ENCODE measurements at places on chromosomes 5 and 9. TPM values are rescaled to one million over a fixed set of nuclear protein-coding genes. Genes with fewer than 3 reads are reported as not detected.

The IRX2 gene
- 6.0 TPM for total RNA-seq

DNA sequence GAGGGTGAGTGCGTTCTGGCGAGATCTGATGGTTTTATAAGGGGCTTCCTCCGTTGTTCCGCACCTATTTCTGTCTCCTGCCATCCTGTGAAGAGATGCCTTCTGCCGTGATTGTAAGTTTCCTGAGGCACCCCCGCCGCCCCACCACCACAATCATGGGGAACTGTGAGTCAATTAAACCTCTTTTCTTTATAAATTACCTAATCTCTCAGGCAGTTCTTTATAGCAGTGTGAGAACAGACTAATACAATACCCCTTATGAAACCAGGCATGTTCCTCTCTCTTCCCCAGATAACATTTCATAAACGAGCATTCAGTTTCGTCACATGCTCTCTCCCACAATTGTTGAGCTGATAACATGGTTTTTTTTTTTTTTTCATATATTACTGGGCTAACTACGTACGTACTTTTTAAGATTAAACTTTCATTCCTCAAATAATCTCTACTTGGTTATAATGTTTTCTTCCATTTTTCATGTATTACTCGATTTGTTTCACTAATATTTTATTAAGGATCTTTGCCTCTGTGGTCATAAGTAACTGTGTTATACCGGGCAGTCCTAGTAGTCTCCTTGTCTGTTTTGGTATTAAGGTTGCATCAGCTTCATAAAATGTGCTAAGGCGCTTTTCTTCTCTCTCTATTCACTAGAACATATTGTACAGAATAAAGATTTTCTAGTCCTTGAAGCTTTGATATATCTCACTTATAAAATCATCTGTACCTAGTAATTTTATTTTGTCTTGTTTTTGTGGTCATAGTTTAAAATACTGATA lies 64.9 kb upstream of the MVB12B start:
- H3K36me3 ChIP-seq = no peaks in the 10 kb centered on the region
- H3K27me3 ChIP-seq = peaks cover 24% of the 10 kb centered on the region
- DNase-seq = no peak
- H3K4me1 ChIP-seq = peaks cover 3% of the 10 kb centered on the region
- no peak overlapping the region for H3K27ac ChIP-seq
- H3K4me3 ChIP-seq = no peak overlapping the region

- no peaks in the 10 kb centered on the region for H3K36me3 ChIP-seq
- no peak overlapping the region for H3K27ac ChIP-seq
- H3K4me1 ChIP-seq = peaks cover 17% of the 10 kb centered on the region
- no peak overlapping the region for H3K4me3 ChIP-seq
- H3K27me3 ChIP-seq = no peaks in the 10 kb centered on the region
Observed at GRCh38 chr5:38369692-38370091, 111.3 kb downstream of the EGFLAM start.

- no peaks in the 10 kb centered on the region for H3K27me3 ChIP-seq
- H3K27ac ChIP-seq = no peak overlapping the region
- no peak overlapping the region for H3K4me3 ChIP-seq
- H3K36me3 ChIP-seq = peaks cover 4% of the 10 kb centered on the region
- H3K4me1 ChIP-seq = no peaks in the 10 kb centered on the region
- DNase-seq = no peak
Observed at GRCh38 chr5:78779771-78780616, 131.4 kb upstream of the LHFPL2 start.

- H3K27ac ChIP-seq = no peak overlapping the region
- peaks cover 34% of the 10 kb centered on the region for H3K4me1 ChIP-seq
- H3K36me3 ChIP-seq = no peaks in the 10 kb centered on the region
Observed at GRCh38 chr9:86859056-86859455, 88.2 kb downstream of the GAS1 start.

DNA sequence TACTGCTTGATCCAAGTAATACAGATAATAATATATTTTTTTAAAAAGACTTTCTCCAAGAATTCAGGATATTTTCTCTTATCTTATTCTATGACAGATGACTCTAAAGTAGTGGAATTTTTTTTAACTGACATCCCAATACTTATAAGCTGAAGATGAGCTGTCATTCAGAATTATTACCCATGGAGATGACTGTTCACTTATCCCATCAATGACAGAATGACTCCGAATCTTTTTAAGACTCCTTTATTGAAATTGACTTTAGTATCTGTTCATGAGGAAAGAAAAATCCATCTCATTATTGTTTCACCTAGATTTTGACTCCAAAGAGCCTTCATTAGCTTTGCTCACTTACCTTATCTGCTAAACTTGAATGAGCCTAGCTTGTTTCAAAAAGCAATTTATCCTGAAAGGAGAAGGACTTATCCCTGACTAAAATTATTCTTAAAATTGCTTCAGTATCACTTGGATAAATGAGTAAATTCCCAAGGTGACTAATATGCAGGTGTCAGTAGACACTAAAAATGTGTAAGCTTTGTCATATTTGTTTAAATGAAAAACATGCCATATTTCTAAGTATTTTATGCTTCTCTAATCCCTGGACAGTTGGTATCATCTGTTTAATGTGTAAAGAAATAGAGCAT lies 146.9 kb downstream of the PLCXD3 start:
- no peak for DNase-seq
- no peak overlapping the region for H3K27ac ChIP-seq
- no peaks in the 10 kb centered on the region for H3K4me1 ChIP-seq
- H3K4me3 ChIP-seq = no peak overlapping the region
- no peaks in the 10 kb centered on the region for H3K36me3 ChIP-seq

DNA sequence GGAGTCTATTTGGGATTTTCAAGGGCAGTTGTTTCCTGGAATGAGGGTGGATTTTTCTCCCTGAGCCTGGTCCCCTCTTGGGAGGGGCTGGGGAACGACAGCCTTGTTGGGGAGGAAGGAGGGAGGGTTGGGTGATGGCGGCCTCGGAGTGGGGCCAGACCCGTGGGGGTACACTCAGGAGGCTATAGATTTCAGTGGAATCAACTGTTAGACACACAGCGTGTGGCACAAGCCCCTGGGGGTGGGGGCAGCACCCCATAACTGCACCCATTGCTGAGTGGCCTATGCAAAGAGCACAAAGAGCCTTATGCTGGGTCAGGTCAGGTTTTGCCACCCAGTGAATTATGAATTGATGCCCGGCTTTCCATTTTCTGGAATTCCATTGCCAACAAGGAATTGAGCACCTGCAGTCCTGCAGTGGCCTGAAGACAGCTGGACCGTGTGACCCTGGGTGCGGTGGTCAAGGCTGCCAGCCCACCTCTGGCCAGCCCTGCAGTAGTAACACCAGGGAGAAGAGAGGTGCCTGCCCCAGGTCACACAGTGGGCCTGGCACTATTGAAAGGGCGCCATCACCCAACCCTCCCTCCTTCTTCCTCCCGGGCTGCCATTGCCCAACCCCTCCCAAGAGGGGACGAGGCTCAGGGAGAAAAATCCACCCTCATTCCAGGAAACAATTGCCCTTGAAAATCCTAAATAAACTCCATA lies 8.4 kb downstream of the MYMK start:
- no peak overlapping the region for H3K27ac ChIP-seq
- no peaks in the 10 kb centered on the region for H3K4me1 ChIP-seq
- H3K36me3 ChIP-seq = no peaks in the 10 kb centered on the region

GRCh38 chr9:99731950-99732349 lies 89.7 kb upstream of the NR4A3 start:
- H3K4me3 ChIP-seq = no peak overlapping the region
- no peaks in the 10 kb centered on the region for H3K4me1 ChIP-seq
- H3K27me3 ChIP-seq = no peaks in the 10 kb centered on the region
- no peak for DNase-seq

- peak overlapping the region; percentile 70 for H3K4me3 ChIP-seq
- no peaks in the 10 kb centered on the region for H3K36me3 ChIP-seq
- DNase-seq = no peak
Observed at GRCh38 chr5:154647761-154648145, 107.4 kb upstream of the LARP1 start.

The PCA3 gene
- total RNA-seq = 0.31 TPM

GRCh38 chr5:95800553-95800952 lies 22.0 kb downstream of the GLRX start:
- no peak for DNase-seq
- H3K27ac ChIP-seq = peak overlapping the region; percentile 12
- peaks cover 8% of the 10 kb centered on the region for H3K36me3 ChIP-seq
- H3K4me1 ChIP-seq = peaks cover 14% of the 10 kb centered on the region

All from progenitor cell of endocrine pancreas (in vitro differentiated cells).